ENCODE measurements at places on chromosomes 2 and 18.
A peak's percentile ranks its signal among the peaks of the same experiment; 100 is the strongest.

DNA sequence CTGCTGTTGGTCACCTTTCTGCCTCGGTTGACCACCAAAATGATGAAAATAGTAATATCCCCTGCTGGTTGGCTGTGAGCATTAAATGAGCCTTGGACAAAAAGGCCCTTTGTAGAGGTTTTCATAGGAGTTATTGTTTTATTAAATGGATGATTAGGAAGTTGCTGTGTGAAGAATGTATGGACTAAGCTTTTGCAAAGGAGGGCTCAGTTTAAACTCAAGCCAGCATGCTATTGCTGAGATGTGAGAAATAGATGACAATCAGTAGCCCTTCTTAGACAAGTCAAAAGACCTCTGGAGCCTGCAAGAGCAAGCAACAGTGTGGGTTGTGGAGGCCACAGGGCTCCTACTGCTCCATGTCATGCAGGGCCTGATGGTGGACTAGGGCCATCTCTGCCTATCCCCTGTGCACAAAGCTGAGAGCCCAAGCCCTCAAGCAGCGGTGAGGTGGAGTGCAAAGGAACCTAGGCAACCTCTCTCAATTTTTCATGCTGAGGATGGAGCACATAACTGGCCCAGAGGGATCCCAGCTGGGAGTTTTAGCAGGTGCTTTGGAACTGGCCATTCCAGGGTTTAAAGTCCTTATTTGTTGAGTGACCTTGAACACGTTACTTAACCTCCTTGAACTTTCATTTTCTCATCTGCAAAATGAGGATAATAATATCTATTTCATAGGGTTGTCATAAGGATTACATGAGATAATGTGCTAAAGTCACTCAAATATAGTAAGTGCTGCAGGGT, 37.1 kb downstream of the FOSL2 start:
- peak; percentile 50 for DNase-seq

- no peak for DNase-seq
Observed at GRCh38 chr2:197798187-197798586, 6.2 kb upstream of the PLCL1 start.

GRCh38 chr2:99911736-99912135, 230.7 kb downstream of the AFF3 start:
- peak; percentile 6 for DNase-seq

DNA sequence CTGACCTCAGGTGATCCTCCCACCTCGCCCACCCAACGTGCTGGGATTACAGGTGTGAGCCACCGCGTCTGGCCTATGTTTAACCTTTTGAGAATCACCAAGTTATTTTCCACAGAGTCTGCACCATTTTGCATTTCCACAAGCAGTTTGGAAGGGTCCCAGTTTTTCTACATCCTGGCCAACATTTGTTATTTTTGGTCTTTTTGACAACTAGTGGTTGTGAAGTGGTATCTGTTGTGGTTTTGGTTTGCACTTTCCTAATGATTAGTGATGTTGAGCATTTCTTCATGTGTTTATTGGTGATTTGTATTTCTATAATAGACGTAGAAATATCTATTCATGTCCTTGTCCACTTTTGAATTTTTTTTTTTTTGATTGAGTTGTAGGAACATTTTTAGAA, 67.9 kb downstream of the BIRC6 start:
- no peak for DNase-seq

DNA sequence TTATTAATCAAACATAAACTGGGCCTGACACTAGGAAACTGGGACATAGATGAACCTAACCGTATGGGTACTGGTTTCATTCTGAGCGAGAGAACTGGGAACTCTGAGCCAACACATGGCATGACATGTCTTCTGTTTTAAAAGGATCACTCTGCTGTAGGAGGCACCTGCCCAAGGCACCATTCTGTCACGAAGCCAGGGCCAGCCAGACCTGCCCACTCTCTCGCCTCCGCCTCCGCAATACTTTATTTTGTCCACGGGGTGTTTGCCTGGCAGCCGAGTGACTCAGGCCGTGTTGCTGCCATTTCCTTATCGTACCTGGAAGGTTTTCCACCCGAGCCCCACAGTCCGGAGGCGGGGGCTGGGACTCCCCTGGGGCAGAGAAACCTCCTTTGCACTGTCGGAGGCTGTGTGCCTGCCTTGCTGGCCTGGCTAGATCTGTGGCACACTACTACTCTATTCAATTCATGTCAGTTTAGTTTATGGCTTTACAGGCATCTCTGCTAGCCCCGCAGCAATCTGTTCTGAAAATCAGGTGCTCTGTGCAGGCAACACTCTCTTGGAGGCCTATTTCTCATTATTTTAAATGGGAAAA, 120.4 kb upstream of the ACKR3 start:
- DNase-seq = no peak

GRCh38 chr2:69575926-69576325, 67.6 kb downstream of the AAK1 start:
- DNase-seq = no peak

GRCh38 chr2:47737191-47737975, 45.6 kb upstream of the MSH6 start:
- DNase-seq = no peak

- no peak for DNase-seq
Observed at GRCh38 chr2:50069454-50069853, 915.1 kb upstream of the FSHR start.

DNA sequence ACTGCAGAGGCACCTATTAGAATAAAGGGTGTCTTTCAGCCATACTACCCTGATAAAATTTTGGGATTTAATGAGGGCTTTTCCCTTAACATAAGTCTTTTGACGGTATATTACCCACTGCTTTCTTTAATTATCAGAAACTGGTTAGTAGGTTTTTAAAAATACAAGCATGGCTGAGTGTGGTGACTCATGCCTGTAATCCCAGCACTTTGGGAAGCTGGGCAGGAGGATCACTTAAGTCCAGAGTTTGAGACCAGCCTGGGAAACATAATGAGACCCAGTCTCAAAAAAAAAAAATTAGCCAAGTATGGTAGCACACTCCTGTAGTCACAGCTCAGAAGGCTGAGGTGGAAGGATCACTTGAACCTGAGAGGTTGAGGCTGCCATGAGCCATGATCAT, 16.1 kb downstream of the CPSF3 start:
- DNase-seq = no peak

- no peak for DNase-seq
Observed at GRCh38 chr2:66443186-66443978, 8.5 kb downstream of the MEIS1 start.

DNA sequence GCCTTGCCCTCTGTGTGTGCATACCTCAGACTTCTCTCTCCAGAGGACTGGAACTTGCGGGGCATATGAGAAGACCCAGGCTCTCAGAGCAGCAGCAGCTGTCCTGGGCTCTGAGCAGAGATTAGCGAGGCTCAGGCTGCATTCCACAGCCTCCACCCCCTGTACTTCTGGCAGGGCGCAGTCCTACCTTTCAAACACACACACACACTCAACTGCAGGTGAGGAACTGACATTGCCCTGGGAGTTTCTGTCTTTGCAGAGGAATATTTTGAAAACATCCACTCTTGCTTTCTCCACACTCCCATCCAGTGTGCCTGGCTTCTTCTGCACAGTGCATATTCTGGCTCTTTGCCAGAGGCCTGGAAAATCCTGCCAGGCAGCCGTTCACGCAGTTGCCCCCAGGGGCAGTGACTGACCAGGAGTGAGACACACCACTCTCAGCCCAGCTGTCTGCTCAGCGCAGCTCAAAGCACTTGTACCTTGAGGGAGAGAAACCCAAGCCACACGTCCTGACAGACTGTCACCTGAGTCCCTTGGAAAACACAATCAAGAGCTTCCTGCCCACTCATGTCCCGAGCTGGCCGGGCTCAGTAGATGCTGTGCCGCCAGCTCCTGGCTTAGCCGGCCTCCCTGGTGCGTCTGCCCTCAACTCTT, 460.8 kb downstream of the RNF144A start:
- no peak for DNase-seq

DNA sequence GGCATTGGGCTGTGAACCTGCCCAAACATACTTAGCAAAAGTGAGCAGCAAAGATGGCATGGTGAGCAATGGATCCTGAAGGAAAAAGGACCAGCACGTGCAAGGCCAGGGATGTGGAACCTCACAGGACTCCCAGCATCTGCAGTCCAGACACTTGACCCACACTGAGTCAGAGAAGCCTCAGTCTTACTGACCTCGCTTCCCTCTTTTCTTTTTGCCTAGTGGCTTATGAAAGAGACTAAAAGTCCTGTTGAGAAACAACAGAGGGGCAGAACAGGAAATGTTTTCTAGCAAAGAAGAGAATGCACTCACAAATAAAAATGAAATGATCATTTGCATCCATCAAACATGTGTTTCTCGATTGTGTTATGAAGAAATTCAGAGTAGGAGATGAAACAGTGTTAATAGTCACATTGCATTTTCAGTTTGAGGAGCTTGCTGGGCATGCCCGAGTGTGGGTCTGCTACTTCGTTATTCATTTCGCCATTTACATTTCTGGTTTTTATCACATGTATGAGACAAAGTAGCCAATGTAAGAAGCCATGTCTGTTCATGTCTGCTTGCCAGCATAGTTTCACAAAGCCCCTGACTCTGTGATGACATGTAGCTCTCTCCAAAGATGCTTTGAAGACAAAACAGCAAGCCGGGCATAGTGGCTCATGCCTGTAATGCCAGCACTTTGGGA, 118.4 kb downstream of the INO80D start:
- no peak for DNase-seq

- no peak for DNase-seq
Observed at GRCh38 chr2:216498070-216498378, 620 bp upstream of the RPL37A start.

DNA sequence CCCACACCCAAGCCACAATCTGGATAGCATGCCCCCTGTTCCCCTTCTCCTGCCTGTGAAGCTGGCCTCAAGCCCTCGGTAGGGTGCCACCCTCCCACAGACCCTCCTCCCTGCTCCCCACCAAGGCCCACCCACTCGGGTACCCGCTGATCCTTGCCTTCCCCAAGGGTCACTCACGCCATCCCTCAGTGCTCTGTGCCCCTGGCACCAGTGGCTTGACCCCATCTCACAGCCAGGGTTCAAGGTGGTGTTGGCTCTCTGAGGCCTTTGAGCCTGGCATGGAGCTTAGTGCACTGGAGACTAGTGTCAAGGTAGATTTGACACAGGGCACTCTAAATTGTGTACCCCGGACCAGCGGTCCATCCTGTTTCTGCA, 11.9 kb downstream of the ADRA2B start:
- DNase-seq = no peak

DNA sequence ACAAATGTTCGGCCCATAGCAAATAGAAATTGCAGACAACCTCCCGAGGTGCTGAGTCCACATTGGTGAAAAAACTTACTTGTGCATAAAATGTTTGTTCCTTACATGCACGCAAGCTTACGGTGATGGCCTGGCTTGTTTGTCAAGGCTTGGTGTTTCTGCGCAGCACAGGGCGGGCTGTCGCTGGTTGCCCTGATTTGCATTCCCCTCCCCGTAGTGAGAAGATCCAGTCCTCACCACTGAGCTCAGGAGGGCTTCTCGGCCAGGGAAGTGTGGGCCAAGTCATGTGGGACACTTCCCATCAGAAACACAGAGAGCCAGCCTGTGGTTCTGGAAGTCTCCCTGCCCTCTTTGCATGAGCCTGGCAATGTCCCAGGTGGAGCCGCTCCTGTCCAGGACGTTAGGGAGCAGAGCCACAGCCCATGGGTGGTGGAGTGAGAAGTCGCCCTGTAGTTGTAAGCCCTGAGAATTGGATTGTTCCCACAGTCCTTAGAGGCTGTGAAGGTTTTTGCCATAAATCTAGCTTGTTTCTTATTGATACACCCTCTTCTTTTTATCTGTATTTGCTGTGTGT, 152.7 kb downstream of the TWIST2 start:
- DNase-seq = no peak

DNA sequence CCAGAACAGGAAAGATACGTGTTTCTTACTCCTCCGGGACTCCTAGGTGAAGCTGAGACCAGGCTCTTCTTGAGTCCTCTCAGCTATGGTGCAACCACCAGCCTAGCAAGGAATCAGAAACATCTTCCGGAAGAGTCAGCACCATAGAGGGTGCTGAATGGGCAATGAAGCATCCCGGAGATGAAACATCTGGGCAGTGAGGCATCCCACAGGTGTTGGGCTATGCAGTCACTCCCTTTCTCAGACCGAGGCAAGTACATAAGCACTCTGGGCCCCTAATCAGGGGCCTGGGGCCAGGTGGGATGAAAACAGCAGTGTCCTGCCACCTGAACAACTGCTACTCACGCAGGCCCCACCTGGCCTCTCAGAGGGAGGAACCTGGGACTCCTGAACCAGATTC, 1.4 kb upstream of the CAPN10 start:
- DNase-seq = no peak

GRCh38 chr18:24227977-24228666, 89.3 kb downstream of the CABYR start:
- DNase-seq = no peak

GRCh38 chr2:8402222-8402621, 279.6 kb upstream of the ID2 start:
- DNase-seq = no peak

GRCh38 chr18:22914633-22915032, 18.5 kb upstream of the RBBP8 start:
- no peak for DNase-seq

DNA sequence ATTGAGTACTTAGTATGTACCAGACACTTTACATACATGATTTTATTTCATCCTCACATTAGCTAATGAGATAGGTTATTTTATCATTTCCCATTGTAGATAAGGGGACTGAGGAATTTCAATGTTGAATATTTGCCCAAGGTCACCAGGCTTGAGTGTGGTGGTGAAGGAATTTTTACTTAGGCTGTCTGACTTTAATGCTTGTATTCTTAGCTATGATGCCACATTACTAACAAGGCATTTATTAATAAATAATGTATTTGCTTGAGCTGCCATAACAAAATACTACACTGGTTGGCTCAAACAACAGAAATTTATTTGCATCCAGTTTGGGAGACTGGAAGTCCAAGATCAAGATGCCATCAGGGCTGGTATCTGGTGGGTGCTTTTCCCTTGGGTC, 250.9 kb downstream of the GPD2 start:
- DNase-seq = no peak

DNA sequence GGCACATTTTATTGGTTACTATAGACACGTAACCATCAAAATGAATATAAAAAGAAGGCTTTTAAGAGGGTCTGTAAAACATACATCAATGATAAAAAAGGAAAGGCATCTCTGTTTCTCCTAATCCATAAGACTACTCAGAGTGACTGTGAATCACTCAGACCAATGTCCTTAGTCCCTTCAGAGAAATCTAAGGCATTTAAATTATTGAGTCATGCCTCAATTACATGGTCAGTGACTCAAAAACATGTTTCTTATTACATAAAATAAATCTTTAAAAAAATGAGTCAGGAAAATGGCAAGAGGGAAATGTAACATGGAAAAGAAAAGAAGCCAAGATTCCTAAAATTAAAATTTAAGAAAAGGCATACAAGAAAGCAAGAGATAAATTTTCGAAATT, 146.6 kb downstream of the ERBB4 start:
- no peak for DNase-seq

DNA sequence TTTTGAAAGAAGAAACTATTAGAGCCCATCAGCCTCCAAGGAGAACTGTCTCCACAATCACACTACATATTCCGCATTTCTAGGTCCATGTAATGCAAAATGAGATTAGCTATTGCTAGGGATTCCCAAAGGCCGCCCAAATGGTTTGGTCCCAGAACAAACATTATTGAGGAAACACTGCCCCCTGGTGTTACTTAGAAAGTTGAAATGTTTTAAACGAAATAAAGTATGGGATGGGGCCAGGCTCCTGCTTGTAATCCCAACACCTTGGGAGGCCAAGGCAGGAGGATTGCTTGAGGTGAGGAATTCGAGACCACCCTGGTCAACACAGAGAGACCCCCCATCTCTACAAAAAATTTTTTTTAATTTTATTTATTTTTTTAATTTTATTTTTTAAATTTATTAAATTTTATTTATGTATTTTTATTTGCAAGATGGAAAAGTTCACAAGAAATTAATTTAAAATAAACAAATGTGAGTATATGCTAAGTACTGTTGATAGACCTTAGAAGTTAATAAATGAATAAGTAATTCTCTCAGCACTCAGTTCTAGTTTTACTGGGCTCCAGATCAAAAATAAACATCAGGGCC, 5.5 kb downstream of the NHEJ1 start:
- DNase-seq = peak; percentile 66
